Left renal cortex interstitium (tissue), 4 donors: ENCODE measurements at places on chromosomes 5 and 9. TPM values are rescaled to one million over a fixed set of nuclear protein-coding genes. Genes with fewer than 3 reads are reported as not detected.

- DNase-seq = no peak
Measured at GRCh38 chr5:140673187-140673976, at the start of gene DND1. Gene DND1, minus strand, starts transcription at chr5:140673576. Its CDS starts 34 bp downstream, at chr5:140673542.

DNA sequence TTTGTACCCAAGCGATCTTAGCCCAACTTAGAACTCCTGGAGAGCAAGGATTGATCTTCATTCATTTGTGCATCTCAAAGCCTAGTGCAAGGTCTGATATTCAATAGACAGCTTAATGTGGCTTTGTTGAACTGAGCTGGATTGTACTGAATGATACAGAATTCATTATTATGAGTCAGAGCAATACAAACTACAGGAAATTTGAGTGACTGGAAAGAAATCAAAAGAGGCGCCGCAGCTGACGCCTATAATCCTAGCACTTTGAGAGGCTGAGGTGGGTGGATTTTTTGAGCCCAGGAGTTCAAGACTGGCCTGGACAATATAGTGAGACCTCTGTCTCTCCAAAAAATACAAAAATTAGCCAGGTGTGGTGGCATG, 58.6 kb downstream of the ENC1 start:
- DNase-seq = no peak

- DNase-seq = no peak
Measured at GRCh38 chr9:4973246-4973645, 11.8 kb upstream of the JAK2 start.

GRCh38 chr5:60891667-60892066, 47.6 kb upstream of the ELOVL7 start:
- DNase-seq = no peak

DNA sequence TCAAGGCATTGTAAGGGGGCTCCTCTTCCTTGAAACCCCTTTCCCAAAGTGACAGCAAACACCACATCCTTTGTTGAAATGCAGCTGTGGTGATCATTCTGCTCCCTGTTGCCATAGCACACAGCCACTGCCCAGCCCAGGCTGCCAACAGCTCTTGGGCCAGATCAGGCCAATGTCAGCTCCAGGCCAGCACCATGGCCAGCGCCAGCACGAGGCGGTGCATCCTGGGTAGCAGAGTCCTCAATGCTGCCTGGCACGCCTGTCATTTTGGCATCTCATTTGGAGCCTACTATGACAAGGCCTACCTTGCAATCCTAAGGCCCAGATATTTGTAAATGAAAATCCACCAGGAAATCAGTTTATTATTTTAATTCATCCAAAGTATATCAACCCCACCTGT, 390.6 kb downstream of the DNAH5 start:
- DNase-seq = no peak

- no peak for DNase-seq
Measured at GRCh38 chr5:56482363-56482762, 249.2 kb upstream of the ANKRD55 start.

DNA sequence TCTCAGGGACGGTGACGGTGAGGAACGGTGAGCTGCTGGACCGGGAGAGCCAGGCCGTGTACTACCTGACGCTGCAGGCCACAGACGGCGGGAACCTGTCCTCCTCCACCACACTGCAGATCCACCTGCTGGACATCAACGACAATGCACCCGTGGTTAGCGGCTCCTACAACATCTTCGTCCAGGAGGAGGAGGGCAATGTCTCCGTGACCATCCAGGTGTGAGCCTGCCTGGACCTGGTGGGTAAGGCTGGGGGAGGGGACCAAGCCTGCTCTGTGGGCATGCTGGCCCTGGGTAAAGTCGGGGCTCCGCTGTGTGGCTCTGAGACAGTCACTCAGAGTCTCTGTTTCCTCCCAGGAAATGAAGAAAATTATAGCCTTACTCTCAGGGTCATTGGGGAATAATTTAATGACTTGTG, 29.3 kb downstream of the CDHR2 start:
- DNase-seq = no peak

DNA sequence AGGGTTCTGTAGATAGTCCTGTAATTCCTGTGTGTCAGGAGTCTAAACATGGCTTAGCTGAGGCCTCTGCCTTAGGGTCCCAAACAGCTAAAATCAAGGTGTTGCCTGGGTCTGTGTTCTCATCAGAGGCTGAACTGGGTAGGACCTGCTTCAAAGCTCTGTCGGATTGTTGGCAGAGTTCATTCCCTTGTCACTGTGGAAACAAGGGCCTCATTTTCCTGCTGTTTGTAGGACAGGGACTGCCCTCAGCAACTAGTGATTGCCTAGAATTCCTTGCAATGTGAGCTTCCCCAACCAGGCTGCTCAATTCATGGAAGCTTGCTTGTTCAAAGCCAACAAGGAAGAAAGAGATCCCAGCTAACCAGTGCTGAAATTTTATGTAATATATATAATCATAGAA, 283.2 kb downstream of the DNAH5 start:
- no peak for DNase-seq

GRCh38 chr9:18721267-18721994, 247.5 kb downstream of the ADAMTSL1 start:
- no peak for DNase-seq

Gene SLC34A3
- polyA plus RNA-seq = 12.7 TPM

Gene STKLD1
- 6.2 TPM for polyA plus RNA-seq

Gene MYOZ3
- polyA plus RNA-seq = 6.2 TPM

Gene GPRIN1
- 1.8 TPM for polyA plus RNA-seq

Gene GZMA
- polyA plus RNA-seq = 0.52 TPM

Gene ALDH7A1
- polyA plus RNA-seq = 129 TPM

Gene F2R
- polyA plus RNA-seq = 68.6 TPM
